NCI-H146 (cell line): ENCODE measurements at places on chromosomes 2 and 18.

DNA sequence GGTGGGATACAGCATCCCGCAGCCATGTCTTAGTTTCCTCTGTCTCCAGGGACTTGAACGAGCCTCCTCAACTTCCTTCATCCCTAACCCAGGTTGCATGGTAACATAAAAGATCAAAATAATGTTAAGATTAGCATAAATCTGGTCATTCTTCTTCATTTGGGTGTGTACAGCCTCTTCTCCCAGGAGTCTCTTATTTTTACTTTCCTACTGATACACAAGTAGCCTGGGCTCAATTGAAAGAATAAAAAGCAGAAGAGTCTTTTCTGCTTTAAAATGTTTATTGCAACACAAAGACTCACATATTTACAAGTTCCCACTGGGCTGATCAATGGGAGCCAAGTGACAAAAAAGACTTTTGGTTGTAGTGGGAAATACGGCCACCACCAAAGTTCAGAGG, 137.9 kb upstream of the PID1 start:
- no peak for DNase-seq

GRCh38 chr18:37225279-37225678, 340.3 kb downstream of the CELF4 start:
- DNase-seq, result peak; percentile 73

GRCh38 chr2:187842978-187843847, 289.0 kb upstream of the TFPI start:
- DNase-seq, result peak; percentile 46

DNA sequence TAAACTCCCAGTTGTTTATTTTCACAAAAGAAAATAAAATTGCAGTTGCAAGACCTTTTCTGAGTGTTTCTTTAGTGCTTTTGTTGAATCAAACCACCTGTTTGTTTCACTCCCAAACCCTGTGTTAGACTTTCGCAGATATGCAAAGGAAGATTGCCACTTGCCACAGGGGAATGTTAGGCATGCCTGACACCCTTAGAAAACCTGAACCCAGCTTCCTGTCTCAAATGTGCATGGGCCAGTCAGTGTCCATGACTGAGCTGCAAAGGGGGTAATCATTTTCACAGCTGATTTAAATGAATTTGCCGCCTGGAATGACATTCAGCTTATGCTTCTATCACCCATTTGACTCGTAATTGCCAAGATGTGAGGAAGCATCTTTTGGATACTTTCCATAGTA, 17.5 kb downstream of the TGOLN2 start:
- DNase-seq, result no peak

DNA sequence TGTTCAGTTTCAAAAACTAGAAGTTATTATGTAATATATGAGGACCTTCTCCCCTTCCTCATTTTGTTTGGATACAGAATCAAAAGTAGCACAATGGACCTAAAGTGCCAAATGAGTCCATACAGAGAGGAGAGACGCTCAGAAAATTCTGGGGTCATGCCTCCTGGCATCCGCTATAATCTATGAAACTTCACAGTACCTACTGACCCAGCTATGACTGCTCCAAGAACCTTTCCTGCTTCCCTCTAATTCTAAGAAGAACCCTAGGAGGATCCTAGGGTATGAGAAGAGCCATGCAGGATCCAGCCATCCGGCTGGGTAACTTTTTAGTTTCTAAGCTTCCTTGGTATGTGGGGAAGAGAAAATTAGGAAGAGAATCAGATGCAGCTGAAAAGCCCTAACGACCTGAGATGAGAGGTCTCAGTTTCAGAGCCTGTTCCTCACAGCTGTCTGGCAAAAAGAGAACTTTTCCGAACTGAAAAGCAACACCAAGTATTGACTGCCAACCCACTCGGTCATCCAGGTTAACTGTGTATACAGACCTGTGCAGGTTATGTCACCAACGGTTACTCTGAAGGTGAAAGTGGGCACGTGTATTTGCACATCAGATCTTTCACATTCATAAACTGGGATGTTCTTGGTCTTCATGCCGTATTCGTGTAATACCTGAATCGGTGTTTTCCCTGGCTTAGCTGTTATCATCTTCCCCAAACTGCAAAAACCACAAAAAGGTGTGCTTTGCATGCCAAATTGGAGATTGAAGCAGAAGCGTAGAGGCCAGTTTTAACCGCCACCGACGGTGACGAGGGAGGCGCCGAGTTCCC, 1.1 kb downstream of the PRKRA start:
- peak; percentile 14 for DNase-seq

- DNase-seq, result no peak
Measured at GRCh38 chr2:62149708-62150107, 46.2 kb upstream of the B3GNT2 start.

GRCh38 chr2:235793163-235793752, 299.4 kb downstream of the AGAP1 start:
- DNase-seq, result no peak

DNA sequence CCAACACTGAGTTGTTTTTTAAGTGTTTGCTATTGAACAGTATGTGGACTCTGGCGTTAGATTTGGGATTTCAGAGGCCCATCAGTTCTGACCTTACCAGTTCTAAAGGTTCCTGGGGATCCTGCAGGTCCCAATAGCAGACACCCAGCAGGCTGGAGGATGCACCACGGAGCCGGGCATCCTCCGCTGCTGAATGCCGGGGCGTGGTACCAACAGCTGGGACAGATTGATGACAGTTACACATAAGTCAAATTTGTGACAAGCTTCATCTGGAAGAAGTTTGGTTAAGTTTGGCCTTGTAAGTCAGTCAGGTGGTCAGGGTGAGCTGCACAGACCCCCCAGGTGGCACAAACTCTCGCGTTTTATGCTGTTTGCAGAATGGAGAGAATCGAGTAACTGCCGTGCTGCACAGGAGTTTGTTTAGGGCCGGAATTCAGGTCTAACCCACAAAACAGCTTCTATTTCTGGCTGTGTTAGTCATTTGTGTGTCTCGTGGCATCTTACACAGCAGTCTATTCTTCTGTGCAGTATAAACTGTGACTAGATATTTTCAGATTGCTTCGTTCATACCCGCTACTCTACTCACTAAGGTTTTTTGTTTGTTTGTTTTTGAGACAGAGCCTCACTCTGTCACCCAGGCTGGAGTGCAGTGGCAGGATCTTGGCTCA, 19.2 kb downstream of the CTDP1 start:
- no peak for DNase-seq

- DNase-seq, result no peak
Measured at GRCh38 chr2:69099541-69099940, 86.6 kb downstream of the ANTXR1 start.

GRCh38 chr2:154374416-154374815, 324.1 kb upstream of the KCNJ3 start:
- DNase-seq, result no peak

GRCh38 chr2:201660293-201660895, 17.1 kb upstream of the TMEM237 start:
- DNase-seq, result no peak

DNA sequence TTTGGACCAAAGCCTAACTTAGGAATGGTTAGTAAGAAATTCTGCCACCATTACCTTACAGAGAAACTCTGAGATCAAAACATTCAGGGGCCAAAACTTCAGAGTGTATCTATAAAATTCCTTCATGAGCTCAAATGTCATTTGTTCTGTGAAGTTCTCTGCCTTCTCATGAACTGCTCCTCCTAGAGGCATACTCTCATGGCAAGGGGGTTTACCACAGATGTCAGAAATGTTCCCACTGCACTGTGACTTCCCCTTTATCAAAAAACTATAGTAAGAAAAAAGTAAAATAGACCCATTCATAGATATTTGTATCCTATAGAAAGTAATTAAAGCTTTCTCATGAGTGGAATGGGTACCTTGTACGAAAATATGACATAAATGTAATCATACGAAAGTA, 68.5 kb downstream of the USP40 start:
- no peak for DNase-seq

- peak; percentile 52 for DNase-seq
Measured at GRCh38 chr2:95047629-95048510, 22.4 kb downstream of the MAL start.

DNA sequence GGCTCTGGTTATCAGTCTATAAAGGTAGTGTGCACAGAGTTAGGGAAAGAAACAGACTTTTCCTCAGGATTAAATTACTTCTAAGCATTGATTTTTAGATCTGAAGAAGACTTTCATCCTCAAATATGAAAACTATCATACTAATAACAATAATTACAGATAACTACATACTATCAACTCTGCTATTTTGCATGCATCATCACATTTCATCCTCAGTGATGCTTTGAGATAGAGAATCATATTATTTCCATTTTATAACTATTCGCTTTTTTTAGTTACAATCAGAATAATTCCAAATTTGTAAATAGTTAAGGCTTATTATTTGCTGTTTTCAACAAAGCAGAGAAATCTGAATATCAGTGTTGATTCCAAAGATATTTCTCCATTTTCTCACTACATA, 239.2 kb downstream of the MEIS1 start:
- no peak for DNase-seq

- DNase-seq, result no peak
Measured at GRCh38 chr2:9649261-9649660, 18.5 kb upstream of the YWHAQ start.

GRCh38 chr2:173193925-173194324, 118.3 kb downstream of the MAP3K20 start:
- no peak for DNase-seq

DNA sequence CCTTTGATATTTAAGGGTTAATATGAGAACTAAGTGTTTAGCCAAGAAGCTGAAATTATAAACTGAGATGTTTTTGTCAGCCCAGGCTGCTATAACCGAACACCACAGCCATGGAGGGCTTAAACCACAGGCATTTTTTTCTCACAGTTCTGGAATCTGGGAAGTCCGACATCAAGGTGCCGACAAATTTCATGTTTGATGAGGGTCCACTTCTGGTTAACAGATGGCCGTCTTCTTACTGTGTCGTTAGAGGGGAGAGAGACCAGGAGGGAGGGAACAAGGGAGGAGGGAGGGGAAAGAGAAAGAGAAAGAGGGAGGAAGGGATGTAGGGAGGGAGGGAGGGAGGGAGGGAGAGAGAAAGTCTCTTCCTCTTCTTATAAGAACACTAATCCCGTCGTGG, 6.5 kb upstream of the CNDP2 start:
- no peak for DNase-seq

DNA sequence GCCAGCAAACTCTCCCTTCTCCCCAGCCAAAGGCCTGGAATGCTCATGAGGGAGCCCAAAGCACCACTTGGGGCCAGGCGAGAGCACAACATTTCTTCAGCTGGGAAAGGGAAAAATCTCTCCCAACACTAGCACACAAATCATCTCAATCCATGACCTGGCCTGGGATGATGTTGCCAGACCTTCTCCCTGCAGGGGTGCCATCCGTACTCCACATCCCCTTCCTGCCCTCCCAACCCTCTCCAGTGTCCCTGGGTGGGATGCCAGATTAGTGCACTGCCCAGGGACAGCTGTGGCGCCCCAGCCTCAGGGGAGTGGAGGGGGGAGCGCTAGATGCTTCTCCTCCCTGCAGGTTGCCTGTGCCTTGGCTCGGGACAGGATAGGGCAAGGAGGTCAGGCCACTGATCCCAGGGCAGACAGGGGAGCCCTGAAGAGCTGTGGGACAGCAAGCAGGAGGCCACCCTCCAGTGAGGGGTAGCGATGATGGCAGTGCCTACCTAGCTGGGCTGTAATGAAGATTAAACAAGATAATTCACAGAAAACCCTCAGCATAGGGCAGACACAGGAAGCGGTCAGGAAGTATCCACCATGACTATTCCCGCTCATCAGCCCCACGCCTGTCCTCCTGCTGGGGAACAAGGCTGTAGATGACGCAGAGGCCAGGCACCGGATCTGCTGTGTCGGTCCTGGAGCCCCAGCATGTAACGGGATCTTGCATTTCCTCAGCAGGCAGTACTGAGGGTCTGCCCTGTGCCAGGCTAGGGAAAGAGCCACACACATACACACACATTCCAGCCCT, 31.1 kb downstream of the SERTAD2 start:
- DNase-seq, result no peak

DNA sequence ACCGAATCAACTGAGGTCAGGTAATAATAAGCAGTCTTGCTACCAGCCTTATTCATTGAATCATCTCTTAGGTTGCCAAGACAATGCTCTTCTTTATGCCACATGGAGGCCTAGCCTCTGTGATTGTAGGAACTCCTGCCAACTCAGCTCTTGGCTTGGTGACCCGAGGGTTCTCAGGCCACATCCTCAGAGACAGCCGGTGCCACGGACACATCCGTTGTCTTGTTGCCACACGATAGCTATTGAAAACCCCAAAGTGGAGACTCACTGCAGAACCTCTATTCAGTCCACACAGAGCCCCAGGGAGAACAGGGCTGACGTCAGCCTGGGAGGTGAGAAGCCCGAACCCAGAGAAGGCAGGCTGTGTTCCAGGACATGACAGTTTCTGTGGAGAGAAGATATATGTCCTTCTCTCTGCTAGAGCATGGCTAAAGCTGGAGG, 53.5 kb upstream of the TGFA start:
- no peak for DNase-seq

- DNase-seq, result peak; percentile 20
Measured at GRCh38 chr2:220469201-220469600, 841.8 kb downstream of the SLC4A3 start.

GRCh38 chr2:150578481-150578880, 91.0 kb upstream of the RND3 start:
- no peak for DNase-seq

- DNase-seq, result no peak
Measured at GRCh38 chr2:45353879-45354278, 257.2 kb downstream of the SRBD1 start.

GRCh38 chr2:178514664-178515063, 34.4 kb downstream of the PLEKHA3 start:
- DNase-seq, result no peak

- DNase-seq, result peak; percentile 71
Measured at GRCh38 chr2:10097352-10098148, 17.3 kb upstream of the CYS1 start.

GRCh38 chr2:32745191-32745590, 117.3 kb downstream of the TTC27 start:
- DNase-seq, result no peak

GRCh38 chr2:153004627-153005026, 286.2 kb downstream of the ARL6IP6 start:
- no peak for DNase-seq

DNA sequence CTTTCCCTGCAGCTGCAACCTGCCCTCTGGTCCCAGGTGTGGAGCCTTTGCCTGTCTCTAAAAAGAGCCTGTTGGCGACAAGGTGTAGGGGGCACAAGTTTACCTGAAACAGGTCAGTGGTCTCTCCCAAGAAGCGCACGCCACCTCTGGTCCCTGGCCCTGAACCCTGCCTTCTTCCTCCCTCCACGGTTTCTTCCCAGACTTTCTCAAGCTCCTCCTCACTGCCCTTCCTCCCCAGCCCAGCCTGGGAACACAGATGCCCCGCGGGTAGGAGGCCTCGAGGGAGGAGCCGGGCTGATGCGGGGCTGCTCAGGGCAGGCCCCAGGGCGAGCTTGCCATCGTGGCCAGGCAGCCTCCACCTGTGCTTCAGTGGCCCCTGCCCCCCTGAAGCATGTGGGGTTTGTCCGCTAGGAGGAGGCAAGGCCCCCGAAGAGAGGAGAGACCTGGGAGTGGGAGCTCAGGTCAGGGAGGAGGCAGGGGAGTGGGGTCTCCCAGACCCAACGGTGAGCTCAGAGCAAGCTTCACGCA, 89.5 kb downstream of the SMAD7 start:
- no peak for DNase-seq
